Ovary (tissue), 10 donors: ENCODE measurements at places on chromosomes 2 and 18.

DNA sequence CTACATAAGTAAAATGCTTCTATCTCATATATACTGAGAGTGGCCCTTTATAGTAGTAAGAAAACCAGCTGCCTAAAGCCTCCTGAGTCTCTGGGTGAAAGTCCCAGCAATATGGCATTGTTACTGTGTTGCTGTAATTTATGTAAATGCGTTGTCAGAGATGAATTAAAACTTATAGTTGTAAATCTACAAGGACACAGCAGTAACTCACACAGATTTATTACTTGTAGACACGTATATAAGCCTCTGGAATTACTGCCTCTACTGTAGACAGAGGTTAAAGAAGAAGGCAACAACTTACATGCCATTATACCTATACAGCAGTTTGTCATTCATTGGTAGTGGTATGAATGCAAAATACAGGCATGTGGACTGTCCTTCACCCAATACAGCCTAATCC, 169.1 kb upstream of the BOD1L2 start:
- no peak for DNase-seq

DNA sequence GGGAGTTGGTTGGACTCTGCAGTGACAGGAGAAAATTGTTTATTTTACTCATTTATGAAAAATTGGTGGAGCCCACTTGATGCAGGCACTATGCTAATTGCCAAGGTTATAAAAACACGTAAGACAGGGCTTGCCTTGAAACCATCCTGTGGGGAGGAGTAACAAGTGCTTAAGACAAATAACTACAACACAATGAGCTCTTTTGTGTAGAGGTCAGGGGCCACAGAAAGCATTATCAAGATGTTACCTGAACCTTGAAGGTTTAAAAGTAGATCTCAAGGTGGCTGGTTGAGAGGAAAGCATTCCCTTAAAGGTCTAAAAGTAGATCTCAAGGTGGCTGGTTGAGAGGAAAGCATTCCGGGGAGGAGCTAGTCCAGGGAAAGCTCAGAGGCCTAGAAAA, 381.8 kb upstream of the POU3F3 start:
- no peak for DNase-seq

DNA sequence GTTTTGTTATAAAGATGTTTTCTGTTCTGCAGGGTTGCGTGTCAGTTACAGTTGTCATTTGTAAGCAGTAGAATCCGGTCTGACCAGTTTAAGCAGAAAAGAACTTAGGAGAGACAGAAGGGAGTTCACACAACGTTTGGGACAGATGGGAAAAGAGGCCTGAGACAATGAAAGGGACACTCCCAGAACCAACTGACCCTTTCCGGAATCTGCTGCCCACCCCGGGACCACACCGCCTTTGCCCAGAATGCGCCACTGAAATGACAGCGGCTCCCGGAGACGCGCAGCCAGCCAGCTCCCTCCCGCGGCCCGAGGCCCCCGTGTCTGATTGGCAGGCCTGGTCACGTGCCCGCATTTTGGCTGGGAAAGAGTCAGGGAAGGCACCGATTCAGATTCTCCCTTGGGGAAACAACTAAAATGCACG, 244.6 kb downstream of the BCL2 start:
- DNase-seq: peak; percentile 20

DNA sequence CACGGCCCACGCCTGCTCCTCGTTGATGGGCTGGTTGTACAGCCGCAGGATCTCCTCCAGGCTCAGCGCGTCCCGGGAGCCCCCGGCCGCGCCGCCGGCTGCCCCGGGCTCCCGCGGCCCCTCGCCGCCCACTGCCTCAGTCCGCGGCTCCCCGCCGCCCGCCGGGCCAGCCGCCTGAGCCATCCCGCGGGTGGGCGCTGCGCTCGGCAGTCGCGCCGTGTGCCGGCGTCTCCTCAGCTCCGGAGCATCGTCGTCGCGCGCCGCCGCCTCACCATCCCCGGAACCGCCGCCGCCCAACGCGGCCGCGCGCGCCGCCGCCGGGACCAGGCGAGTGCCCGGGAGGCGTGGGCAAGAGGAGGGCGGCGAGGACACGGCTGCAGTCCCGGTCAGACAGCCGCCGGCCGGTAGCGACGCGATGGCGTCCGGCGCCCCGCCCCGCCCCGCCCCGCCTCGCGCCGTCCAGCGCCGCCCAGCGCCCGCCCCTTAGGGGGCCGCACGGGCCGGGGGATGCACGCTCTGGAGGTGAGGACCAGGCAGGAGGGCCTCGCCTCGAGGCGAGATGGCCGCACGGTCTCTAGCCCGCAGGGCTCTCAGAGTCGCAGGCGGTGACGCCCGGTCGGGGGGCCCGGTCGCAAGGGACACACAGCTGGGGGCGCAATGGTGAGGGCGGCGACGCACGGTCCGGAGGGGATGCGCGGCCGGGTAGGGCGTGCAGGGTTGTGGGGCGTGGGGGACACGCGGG, at the start of gene SPIRE1:
TSS of gene SPIRE1 (minus strand) at position 424 of the 742 bp plus-strand sequence. CDS start at position 183, 241 bp downstream.
- DNase-seq: peak; percentile 60

DNA sequence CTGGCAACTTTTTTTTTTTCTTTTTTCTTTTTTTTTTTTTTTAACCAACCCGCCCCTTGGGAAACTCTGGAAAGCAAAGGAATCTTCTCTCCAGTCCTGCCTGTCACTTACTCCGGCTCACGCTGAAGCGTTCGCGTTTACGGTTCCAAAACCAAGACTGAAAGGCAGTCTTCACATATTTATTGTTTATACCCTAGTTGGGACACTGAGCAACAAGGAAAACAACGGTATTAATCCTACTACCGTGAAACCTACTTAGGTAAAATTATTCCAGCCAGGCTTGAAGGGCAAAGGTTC, 125.4 kb downstream of the OSBPL1A start:
- DNase-seq: no peak

DNA sequence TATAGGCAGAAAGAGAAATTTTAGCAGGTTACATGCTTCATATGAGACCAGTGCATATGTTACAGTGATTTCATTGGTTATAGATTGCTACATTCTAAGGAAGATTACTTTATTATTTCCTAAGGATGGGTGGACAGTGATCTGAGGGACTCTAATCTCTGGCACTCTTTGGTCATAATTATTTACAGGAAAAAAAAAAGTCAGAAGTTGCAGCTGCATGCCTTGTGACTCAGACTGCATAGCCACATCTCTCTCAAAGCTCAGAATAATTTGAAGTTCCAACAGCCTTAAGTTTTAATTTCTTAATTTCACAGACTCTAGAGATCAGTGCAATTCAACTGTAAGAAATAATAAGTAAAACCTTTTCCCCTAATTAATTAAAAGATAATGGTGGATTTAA, 27.1 kb upstream of the BARD1 start:
- no peak for DNase-seq

DNA sequence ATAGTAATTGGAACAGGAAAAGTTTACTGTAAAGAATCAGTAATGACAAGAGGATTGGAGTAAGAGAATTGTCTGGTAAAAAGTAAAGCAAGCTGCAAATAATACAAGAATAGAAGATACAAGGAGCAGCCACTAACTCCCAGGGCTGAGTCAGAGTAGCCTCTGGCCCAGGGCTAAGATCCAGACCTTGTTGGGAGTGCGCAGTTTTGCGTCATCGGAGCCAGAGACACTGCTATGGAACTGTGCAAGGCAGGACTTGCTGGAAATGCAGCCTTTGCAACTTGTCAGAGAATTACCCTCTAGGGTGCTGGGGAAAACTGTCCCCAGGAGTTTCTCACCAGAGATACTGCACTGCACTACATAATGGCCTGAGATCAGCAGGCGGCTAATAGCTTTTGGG, 135.2 kb downstream of the NYAP2 start:
- no peak for DNase-seq

- no peak for DNase-seq
These were observed 11.5 kb upstream of the SERPINB13 start for GRCh38 chr18:63575681-63576080.

DNA sequence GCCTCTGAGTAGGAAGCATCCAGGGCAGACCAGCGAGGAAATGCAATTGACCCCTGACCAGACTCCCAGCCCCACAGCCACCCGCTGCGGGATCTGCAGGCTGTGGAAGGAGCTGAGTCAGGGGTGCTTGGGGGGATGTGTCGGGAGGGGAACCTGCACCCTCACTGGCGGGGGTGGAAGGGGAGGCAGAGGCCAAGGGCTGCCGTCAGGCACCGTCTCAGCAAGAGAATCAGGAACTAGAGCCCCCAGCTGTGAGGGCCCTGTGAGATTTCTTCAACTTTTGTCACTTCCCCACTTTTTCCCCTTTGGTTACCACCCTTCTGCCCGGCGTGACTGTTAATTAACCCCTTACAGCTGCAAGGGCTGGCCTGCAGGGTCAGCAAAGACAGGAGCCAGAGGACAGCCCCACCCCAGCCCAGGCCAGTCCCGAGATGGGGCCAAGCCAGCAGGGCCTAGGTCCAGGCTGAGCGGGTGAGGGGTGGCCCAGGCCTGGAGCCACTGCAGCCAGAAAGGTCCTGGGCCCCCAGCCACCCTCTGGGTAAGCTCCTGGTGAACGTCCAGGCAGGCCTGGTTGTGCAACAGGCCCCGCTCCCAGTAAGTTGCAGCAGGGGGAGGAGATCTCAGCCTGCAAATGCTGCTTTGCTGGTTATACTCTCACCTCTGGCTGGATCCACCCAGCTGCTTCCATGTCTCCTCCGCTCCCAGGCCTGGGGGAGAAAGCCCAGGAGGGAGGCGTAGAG, 147.0 kb upstream of the ID2 start:
- DNase-seq: peak; percentile 83

- no peak for DNase-seq
These were observed 33.2 kb downstream of the ITGAV start for GRCh38 chr2:186623084-186623483.

DNA sequence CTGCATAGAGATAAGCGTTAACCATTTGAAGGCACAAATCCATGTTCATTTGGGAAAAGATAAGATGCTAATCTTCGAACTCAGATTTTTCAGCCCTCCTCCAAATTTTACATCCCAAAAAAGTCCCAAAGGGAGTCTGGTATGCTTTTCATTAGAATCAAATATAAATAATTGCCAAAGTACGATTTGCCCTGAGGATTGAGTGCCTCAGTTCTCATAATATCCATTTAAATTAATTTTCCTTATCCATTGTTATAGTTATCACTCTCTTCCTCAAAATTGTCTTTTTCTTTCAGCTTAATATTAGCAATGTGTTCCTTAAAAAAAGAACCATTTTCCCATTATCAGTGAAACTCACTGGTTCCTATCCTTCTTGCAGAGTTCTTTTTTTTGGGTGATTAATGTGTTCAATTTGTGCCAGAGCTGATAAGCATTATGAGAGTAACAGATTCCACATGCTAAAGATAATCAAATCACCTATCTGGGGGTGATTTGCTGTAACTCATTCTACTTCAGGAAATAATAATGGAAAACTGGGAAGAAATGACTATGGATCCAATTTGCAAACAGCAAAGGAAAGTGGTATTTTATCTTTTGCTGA, 686 bp downstream of the HNMT start:
- DNase-seq: no peak

- no peak for DNase-seq
These were observed 54.6 kb upstream of the ACVR1 start for GRCh38 chr2:157930728-157931127.

DNA sequence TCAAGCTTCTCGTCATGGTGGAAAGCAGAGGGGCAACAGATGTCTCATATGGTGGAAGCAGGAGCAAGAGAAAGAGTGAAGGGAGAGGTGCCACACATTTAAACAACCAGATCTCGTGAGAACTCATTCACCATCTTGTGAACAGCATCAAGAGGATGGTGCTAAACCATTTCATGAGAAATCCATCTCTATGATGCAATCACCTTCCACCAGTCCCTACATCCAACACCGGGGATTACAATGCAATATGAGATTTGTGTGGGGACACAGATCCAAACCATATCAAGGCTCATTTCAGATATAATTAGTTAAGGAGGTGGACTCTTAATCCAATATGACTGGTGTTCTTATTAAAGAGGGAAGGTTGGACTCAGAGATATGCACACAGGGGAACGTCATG, 272.8 kb downstream of the KCNS3 start:
- no peak for DNase-seq

- no peak for DNase-seq
These were observed 83.0 kb upstream of the HS6ST1 start for GRCh38 chr2:128401680-128402079.

GRCh38 chr2:26503231-26503880, 25.4 kb upstream of the OTOF start:
- DNase-seq: peak; percentile 75

DNA sequence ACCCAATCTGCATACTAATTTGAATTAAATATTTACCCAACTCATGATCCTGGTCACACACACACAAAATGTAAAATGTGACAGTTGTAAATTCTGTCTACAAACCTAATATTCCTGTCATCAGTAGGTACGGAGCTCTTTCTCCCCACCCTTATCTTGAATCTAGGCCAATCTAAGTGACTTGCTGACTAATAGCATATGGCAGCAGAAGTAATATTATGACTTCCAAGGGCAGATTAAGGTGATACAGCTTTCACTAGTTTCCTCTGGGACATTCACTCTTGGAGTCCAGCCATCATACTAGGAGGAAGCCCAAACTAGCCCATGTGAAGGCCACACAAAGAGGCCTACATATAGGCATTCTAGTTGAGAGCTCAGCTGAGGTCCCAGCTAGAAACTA, 89.4 kb downstream of the TMEM131 start:
- DNase-seq: no peak

GRCh38 chr2:16657671-16658070, 8.0 kb downstream of the CYRIA start:
- no peak for DNase-seq
